ENCODE measurements at places on chromosomes 7 and 10.

DNA sequence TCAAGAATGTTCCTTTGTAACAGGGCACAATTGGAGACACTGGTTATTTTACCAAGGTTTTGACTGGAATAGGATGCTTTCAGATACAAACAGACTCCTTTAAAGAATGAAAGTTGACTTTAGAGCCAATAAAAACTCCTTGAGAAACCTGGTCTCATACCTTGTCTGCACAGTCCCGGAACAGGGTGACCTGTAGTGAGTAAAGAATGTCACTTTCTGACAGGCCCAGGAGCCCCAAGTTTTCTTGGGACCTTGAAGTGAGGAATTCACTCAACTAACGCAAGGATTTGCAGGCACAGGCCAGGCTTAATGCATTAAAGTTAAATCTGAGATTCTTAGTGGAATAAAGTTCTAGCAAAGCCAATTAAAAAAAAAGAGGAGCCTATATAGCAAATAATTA lies 11.5 kb upstream of the GARS1 start:
- DNase-seq, result no peak

DNA sequence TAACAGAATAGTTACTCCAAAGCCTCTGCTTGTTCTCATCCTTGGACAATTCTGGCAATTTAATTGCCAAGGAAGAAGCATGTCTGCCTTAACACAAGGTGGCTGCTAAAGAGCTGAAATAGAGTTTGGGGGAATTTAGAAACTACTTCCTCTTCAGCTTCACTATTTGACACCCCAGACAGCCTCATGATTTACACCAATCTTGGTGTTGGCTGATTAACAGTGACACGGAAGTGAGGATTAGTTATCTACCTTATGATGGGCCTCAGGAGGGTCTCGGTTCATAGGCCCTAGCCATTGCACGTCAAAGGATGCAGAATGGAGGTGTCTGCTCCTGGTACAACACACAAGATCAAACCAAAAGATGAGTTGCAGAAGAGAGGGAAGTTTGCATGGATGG lies 102.4 kb downstream of the RELN start:
- no peak for DNase-seq

- DNase-seq, result no peak
Measured at GRCh38 chr7:115359955-115360354, 438.1 kb downstream of the MDFIC start.

DNA sequence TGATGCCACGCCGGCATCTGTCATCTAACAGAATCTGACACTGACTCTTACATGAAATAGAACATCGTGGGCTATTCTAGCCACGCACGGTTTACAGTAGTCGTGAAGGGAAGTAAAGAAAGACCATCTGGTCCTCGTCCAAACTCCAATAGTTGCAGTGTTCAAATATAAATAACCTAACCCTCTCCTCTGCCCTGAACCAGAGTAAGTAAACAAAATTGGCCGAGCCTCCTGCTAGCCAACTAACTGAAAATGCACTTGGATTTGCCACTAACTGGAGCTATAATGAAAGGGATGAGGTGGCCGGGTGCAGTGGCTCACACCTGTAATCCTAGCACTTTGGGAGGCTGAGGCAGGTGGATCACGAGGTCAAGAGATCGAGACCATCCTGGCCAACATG lies 29.5 kb upstream of the ZC3HAV1L start:
- DNase-seq, result no peak

DNA sequence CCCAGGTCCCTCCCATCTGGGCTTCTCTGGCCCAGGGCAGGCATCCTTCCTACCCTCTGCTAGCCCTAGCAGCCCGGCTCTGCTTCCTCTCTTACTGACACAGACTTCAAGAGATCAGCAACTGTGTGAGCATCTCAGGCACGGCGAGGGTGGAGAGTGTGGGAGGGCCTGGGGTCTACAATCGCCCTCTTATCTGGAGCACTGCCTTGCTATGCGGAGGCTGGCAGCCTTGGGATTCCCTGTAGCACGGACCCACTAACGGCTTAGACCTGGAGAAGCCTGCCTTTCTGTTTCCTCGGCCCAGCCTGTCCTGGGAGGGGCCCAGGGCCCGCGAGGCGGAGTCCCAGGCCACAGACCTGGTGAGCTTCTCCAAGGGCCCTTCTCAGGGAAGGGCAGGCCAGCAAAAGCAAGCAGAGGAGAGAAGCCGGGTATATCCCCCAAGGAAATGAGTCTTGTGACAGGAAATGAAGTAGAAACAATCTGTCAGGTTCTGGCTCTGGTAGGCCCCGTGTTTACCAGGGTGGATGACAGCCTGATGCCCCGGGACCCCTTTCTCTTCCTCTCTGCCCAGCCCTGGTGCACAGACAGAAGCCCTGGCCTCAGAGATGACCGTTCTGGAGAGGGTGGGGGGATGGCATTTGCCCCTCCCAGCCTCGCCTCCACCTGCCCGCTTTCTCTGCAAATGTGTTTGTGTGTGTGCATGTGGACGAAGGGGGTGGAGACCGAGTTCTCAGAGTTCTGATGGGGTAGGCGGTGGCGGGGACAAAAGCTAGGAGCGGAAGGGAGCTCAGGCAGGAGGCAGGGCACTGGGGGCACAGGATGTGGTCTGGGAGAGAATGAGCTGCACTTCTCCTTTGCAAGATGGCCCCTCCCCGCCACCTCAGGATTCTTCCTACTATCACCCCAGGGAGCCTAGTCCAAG lies 2.5 kb downstream of the LRCH4 start:
- peak; percentile 80 for DNase-seq

DNA sequence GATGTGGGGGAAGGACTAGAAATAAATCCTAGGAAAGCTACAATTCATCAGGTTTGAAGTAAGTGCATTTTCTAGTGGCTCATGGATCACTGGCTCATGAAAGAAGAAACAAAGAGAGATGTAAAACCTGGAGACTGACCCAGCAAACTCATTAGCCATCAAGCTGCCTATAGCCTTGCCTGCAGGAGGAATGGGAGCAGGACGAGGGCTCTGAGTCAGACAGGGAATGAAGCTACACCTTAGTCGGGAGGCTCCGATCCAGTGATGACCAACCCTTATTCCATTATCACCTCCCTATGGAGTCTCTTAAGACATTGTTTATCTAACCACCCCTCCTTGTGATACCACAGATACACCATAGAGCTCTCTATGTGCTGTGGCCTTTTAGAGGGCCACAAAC lies 112.5 kb upstream of the WDR11 start:
- no peak for DNase-seq

DNA sequence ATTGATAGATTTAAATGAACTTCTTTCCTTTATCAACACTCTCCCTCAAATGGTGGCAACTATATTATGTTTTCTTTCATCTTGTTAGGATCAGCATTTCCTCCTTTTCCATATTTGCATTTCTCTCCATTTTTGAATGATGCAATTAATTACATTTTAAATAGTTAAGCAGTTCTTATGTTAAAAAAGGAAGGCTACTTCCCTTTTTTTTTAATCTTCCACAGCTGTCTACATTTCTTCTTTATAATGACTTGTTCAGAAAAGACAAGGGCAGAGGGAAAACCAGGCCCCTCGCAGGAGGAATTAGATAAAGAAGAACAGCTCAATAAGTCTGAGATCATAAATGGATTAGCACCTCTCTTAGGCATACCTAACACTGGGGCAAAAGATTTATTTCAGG lies 208.9 kb downstream of the ARL4A start:
- no peak for DNase-seq

DNA sequence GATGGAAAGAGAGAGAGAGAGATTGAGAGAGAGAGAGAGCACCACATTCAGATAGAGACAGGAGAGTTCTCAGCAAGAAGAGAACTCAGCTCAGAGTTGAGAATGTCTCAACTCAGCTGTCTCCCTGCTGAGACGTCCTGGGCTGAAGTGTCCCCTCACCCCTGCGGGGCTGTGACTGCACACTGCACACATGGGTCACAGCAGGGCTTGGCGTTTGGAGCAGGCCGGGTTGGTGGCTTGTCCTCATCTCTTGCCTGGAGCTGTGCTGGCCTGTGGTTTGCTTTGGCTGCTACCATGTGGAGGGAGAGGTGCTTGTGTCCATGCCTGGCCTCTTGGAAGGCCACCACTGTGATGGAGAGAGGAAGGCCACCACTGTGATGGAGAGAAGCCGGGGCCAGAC lies 167.9 kb downstream of the RNF216 start:
- DNase-seq, result no peak

DNA sequence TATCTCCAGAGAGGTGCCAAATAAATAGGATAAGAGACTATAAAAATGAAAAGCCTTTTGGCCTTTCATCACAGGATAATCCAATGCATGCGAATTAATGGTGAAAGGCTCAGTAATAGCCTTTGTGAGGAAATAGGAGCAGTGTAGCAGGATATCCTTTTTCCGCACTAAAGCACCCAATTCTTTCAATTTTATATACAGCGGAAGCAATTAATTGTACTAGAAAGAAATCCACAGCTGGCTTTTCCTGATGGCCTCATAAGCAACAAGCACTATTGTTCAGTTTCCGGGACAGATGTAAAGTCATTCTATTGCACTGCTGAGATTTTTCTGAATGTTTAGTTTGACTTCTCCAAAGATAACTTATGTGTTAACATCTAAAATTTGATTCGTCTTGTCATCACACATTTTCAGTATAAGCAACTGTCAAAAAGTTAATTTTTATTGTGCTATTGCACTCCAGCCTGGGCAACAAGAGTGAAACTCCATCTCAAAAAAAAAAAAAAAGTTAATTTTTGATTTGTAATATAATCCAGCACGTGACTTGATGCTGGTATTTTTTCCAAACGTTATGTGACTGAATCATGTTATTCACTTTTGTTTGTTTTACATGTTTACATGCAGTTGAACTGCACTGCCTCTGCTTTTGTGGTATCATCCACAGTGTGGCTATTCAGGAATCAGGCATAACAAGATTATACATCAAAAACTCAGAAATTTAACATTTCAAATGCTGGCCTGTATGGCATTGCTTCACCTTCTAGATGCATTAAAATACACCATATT lies 8.4 kb upstream of the BMPR1A start:
- DNase-seq, result no peak

GRCh38 chr10:95360122-95360714 lies 69.4 kb upstream of the PDLIM1 start:
- DNase-seq, result no peak

GRCh38 chr10:108783897-108784296 lies 1139.4 kb downstream of the XPNPEP1 start:
- DNase-seq, result no peak

DNA sequence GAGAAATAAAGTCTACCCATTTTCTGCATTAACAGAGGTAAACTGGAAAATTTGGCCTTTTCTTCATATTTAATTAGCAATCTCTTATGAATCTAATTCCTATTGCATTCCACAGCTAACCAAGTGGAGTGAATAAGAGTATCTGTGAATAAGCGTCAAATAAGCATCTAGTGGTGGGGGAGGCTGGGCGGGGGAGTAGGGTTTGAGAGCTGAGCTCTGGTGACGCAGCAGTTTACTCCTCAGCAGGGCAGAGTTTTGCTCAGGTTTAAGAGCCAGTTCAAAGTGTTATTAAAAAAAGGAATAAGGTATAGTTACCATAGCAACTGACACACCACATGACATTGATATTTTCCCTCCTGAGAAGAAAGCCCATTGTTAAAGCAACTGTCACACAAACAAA lies 1346.8 kb upstream of the CELF2 start:
- no peak for DNase-seq

DNA sequence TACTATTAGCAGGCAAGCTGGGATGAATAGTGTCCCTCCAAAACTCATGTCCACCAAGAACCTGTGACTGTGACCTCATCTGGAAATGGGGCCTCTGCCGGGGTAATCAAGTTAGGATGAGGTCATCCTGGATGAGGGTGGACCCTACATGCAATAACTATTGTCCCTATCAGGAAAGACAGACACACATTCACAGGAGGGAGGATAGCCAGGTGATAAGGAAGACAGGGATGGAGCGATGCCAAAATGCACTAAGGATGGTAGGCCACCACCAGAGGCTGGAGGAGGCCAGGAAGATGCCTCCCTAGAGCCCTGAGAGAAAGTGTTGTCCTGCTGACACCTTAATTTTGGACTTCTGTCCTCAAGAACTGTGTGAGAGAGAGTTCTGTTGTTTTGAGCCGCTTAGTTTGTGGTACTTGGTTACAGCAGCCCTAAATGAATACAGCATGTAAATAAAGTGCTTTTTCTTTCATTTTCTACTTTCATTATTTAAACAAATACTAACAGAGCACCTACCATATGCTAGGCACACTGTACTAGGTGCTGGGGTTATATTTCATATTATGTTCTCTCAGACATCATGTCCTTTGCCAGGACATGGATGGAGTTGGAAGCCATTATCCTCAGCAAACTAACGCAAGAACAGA lies 111.9 kb downstream of the USP6NL start:
- no peak for DNase-seq

DNA sequence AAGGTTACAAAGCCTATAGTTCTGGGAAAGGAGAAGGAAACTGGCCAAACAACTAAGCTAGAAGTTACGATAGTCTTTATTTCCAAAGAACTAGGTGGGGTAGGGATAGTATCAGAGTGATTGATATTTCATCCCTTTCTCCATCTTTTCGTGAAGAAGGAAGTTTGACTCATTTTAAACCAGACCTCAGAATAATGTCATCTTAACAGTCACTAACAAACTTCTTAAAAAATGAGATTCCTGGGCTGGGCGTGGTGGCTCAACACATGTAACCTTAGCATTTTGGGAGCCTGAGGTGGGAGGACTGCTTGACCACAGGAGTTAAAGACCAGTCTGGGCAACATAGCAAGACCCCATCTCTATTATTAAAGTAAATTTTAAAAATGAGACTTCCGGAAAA lies 69.4 kb downstream of the ARL4A start:
- no peak for DNase-seq

GRCh38 chr10:95628786-95629185 lies 27.7 kb downstream of the ALDH18A1 start:
- no peak for DNase-seq

DNA sequence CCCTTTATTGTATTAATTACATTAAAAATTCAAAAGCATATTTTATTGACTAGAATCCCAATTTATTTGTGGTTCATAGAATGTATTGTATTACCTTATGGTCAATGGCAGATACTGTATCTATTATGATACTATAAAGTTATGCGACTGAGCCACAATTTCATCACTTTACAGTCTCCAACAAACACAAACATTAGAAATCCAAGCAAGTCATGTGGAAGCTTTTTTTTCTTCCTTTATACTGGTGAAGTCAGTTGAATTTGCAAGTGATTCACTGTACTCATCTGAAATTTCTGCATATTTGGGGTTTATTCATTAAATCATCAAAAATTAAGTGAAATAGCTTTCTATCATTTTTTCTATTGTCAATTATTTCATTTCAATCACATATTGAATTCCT lies 54.3 kb downstream of the BMPER start:
- DNase-seq, result no peak

DNA sequence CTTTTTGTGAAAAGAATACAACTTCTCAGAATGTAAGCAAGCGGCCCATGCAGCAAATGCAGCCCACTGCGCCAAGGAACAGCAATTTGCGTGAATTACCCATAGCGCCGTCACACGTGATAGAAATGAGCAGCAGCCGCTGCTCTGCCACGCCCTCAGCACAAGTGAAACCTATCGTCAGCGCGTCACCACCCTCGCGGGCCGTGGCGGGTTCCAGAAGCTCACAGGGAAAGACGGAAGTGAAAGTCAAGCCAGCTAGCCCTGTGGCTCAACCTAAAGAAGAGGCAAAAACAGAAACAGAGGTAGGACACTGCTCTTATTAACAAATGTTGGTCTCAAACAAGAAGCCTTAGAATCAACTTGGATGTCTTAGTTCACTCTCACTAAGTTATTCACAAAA lies 70.5 kb downstream of the SHH start:
- no peak for DNase-seq

- DNase-seq, result no peak
Measured at GRCh38 chr10:77944519-77944918, 18.0 kb upstream of the DLG5 start.
